Lung (tissue), 17 donors: ENCODE measurements at places on chromosomes 5 and 9.
A peak's percentile ranks its signal among the peaks of the same experiment; 100 is the strongest.

DNA sequence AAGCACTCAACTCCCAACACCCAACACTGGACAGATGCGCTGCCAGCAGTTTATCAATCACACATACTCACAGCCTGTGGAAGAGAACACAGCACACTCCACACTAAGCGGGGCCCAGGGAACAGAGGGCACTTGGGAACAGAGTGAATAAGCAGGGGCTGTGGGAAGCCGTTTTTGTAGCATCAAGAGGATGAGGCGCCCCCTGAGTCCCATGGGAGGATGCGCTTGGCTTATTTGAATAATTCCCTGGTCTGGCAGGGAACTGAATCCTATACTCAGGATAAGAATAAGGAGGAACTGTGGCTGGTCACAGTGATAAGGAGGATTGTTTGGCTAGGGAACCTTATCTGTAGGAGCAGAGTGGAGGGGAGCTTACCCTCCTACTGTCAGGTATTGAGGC is 96.1 kb upstream of the DNAH5 start:
- DNase-seq: no peak

DNA sequence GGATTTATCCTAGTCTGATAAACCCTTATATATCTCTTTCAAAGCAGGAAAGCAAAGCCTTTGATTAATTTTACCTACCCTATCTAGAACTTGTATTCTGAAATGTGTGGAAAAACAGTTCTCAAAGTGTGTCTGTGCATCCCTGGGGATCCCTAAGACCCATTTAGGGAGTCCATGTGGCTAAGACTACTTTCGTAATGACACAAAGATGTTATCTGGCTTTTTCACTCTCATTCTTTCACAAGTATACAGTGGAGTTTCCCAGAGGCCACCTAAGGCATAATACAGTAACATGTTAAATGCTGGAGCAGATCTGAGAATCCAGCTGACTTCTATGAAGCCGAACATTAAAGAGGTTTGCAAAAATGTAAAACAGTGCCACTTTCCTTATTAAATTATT is 54.3 kb upstream of the TNFSF15 start:
- DNase-seq: no peak

GRCh38 chr5:155595791-155596190 is 582.2 kb downstream of the KIF4B start:
- no peak for DNase-seq

GRCh38 chr9:92804727-92805126 is 40.1 kb upstream of the BICD2 start:
- no peak for DNase-seq

DNA sequence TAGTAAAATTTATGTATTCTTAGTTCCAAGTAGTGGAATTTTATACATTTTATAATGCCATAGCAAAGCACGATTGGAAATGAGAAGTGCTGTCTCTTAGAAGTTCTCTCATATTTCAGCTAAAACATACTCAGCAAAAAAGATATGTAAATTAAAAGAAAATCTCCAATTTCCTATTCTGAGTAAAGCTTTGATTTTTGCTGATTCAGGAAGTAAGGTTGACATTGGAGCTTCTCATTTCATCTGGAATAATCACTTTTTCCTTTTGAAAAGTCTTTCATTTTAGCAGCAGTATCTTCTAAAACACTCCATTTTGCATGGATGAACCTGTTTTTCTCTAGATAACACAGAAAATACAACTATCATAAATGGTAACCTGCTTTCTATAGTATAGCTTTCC is 121.0 kb downstream of the ZCCHC7 start:
- no peak for DNase-seq

DNA sequence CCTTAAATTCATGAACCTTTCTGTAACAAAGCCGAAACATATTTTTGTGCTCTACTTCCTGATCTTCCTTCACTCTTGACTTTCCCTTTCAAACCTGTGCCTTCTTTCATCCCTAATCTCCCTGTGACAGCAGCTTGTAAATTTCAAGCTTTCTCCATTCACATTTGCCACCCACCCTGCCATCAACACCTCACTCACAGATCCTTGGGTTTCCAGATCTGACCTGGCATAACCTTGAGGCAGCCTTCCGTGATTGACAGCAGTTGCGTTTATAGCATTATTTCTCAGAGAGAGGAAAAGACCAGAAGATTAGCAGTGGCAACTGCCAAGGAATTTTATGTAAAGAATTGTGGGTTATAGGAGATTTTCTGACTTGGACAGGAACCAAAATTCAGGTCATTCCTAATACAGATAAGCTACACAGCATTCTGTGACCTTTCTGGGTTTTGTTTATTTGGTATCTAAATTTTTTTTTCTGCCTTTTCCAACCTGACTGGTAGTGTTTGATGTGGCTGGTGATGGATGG is 260.0 kb downstream of the NR2F1-AS1 start:
- DNase-seq: no peak

DNA sequence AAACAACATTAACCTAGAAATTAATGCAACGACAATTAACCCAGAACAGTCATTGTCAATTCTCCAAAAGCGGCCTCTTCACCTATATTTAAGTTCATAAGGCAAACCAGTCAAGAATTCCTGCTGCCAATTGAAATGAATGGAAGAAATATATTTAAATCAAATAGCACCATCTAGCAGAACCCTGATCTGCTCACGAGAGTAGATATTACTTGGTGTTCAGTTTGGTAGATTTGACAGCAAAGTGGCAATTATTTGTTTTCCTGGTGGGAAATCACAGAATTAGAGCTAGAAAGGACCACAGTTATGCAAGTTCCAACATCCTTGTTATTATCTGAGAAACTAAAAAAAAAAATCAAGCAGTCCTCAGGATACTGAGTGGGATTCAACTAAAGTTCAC is 2.3 kb downstream of the SSBP2 start:
- peak; percentile 32 for DNase-seq

GRCh38 chr9:123471843-123472570 is 116.0 kb downstream of the CRB2 start:
- DNase-seq: no peak

DNA sequence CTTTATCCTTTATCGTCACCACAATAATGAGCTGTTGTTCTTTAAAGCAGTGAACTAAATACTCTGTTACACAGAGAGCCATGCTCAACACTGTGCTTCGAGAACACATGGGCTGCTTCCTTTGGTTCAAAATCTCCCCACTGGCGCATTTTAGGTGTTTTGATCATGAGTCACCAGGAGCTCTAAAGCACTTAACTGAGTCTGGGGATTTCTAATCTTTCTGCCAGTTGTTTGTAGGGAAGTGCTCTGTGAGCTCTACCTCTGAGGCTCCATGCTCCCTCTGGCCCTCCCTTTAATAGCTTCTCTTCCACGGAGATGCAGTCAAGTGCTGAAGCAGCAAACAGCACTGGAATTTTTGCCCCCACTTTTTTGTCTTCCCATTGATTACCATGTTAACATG is 17.0 kb downstream of the ERAP2 start:
- DNase-seq: no peak

DNA sequence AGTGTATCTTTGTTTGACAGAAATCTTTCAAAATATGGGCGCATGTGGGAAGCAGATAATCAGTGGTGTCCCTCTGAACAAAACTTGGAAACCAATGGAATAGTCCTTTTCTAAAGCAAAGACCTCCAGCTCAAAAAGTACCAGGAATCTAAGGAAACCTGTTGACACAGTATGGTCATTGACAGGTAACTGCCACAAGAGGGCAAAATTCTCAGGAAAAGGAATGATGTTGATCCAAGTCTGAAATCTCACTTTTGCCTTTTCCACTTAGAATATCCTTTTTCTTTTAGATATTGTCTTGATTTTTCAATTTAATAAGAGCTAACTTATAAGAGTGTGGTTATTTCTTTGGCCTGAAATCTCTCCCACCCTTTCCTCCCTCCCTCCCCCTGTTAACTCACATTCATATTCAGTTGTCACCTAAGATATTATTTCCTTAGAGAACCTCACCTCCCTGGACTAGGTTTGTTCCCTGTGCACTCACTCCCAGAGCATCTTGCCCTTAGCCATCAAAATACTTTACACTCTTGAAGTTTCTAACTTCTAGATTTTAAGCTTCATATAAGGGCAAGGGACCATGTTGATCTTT is 59.0 kb upstream of the BARX1 start:
- DNase-seq: no peak

- DNase-seq: peak; percentile 69
These were observed 46.6 kb downstream of the CD180 start for GRCh38 chr5:67149951-67150523.

GRCh38 chr5:141519605-141520565 is 31.0 kb downstream of the PCDHGC5 start:
- peak; percentile 46 for DNase-seq

- DNase-seq: peak; percentile 56
These were observed 45.9 kb downstream of the TEK start for GRCh38 chr9:27154908-27155307.

- no peak for DNase-seq
These were observed 2.9 kb upstream of the CAMSAP1 start for GRCh38 chr9:135910216-135910615.

DNA sequence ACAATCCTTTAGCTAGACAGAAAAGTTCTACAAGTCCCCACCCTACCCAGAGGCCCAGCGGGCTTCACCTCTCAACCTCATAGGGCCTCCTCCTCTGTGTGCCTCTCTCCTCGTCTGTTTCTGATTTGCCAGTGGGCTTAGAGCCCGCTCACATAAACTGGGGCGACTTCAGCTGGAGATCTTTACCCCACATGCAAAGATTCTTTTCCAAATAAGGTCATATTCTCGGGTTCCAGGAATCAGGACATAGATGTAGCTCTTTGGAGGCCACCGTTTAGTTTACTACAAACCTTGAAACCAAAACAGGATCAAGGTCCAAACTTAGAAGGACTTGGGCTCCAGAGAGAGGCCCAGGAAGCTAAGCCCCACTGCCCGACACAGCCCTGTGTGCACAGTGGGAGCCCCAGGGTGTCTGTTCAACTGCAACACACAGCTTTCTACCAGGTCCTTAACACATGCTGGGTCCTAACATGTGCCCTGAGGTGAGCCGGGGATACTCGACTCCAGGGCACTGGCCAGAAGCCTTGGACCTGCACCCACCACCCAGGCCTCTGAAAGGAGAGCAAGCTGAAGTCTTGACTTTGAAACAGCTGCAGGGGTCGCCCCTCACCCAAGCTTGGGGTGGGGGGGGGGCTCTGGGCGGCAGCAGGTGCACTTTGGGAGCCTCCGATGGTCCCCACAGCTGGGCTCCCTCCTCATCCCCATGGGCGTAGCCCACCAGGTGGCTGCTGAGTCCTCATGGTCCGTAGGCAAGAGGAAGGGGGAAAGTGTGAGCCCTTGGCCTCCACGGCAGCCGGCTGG is 26.8 kb upstream of the SLC12A7 start:
- DNase-seq: no peak

DNA sequence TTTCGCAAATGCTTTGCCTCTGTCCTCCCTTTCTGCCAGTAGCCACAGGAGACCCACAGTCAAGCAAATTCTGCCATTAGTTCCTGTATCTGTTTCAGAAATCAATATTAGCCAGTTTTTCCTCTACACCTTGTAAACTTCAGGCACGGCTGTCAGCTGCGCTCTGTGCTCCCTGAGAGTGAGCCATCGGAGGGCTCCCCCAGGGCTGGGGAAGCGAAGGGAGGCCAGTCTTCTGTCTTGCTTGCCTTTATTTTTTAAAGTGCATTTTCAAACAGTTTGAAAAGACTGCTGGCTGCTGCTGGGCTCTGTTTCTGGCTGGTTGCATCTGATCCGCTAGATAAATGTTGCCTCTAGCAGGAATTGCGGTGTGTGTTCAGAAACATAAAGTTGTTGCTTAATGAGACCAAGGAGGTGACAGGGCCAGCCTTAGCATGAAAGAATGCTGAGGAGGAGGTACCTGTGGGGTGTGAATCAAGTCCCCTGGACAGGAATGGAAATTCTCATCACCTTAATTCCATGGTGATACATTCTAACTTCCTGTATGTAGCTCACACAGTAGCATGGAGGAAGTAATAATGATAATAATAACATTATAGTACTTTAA is 421.7 kb upstream of the KIF2A start:
- no peak for DNase-seq

DNA sequence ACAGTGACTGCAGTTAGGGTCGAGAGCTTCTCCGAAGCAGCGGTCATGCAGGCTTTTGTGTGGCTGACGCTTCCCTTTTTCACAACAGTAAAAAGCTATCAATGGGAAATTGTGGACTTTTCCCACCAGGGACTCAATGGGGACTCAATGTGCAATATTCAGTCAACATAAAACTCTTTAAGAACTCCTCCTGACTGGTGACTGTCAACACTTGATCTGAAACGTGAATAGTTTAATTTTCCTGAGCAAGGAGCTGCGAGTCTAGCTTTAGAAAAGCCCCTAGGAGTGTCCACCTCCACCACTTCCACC is 28.7 kb downstream of the EXOC3 start:
- no peak for DNase-seq

- peak; percentile 68 for DNase-seq
These were observed 285.4 kb downstream of the MAST4 start for GRCh38 chr5:66881480-66882161.

DNA sequence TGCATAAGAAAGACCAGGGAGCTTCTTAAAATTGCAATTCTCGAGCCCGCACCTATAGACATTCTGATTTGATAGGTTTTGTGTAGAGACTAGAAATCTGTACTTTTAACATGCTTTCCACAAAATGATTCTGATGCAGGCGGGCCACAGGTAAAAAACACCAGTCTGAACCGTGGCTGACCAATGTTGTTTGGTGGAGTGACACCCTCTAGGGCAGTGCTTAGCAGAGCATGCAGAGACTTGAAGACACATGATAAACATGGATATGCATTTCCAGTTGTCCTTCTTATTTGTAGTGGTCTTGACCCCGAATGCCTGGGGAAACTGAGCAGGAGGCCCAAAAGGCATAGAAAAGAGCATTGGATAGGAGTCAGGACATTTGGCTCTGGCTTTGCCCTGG is 10.5 kb upstream of the COL15A1 start:
- no peak for DNase-seq

DNA sequence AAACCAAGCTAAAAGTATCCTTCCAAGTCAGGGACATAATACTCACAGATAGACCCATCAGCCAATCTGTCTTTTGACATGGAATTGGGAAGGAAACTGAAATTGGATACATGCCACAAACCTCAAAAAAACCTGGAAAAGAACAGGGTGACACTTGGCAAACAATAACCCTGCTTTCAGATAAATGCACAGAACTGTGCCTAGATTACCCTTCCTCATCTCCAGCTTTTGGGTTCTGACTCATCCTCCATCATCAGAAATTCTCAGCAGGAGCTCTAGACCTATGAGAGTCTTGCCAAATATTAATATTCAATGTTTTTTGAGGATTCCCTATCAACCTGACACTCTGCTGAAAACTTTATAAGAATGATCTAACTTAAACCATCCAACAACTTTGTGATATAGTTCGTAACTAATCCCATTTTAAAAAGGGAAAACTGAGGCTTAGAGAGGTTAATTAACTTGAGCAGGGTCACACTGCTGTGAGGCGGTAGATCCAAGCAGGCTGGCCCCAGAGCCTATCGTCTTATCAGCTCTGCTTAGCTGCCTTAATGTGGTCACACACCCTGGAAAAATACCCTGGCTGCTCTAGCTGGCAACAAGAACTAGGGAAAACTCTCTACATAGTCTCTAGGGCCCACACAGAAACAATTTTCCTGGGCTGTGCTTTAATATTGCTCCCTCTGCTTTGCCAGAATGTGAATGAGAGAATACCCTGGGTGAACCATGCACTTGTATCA is 157.0 kb upstream of the TRPC7 start:
- DNase-seq: no peak
